Right cardiac atrium (tissue), 5 donors: ENCODE measurements at places on chromosomes 5 and 9. TPM values are rescaled to one million over a fixed set of nuclear protein-coding genes. Genes with fewer than 3 reads are reported as not detected.

GRCh38 chr5:174553556-174553955 is 170.8 kb upstream of the MSX2 start:
- peak; percentile 73 for DNase-seq

GRCh38 chr5:38500573-38501260 is 55.7 kb downstream of the LIFR start:
- no peak for DNase-seq

DNA sequence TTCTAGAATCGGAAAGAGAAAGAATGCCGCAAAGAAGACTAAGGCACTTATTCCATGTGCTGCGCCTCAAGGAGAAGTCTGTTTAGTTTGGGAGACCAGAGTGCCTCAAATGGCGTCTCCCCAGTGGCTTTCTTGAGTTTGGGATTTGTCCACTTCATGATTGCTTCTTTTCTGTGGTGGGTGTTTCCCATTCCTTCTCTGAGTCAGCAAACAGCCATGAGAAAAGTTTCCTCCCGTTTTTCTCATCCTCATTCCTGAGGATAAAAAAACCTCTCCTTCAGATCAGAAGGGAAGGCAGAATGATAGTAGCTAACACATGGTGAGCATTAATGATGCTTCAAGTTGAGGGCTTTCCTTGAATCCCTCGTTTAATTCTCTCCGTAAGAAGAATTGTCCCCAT is 275.9 kb upstream of the WWC1 start:
- DNase-seq: no peak

DNA sequence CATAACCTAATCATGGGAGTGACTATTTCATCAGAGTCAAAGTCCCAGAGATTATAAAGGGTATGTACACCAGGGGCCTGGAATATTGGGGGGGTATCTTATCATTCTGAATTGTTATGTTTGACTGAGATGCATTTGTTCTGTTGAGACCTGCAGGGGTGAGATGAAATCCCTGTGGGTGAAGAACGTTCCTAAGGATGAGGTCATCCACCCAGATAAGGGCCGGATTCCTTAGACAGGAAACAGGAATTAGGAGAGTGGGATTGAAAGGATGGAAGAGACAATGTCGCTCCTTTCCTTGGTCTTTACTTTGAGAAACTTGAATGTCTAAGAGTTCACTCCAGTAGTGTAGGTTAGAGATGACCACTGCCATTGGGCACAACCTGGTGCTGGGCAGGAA is 54.7 kb downstream of the GAS1 start:
- no peak for DNase-seq

DNA sequence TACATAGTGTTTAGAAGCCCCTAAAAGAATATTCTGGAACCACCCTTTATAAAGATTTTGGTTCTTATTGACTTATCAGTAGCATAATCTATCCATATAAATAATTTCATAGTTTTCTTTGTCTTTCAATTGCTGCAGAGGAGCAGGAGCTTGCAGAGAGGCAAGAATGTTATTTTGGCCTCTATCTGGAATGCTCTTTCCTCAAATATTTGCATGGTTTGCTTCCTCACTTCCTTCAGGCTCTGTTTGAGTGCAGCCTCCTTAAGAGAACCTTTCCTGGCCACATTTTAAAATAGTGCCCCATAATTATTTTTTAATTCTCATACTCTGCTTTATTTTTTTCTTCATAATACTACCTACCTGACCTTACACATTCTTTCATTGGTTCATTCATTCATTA is 1.5 kb downstream of the C5 start:
- DNase-seq: no peak

DNA sequence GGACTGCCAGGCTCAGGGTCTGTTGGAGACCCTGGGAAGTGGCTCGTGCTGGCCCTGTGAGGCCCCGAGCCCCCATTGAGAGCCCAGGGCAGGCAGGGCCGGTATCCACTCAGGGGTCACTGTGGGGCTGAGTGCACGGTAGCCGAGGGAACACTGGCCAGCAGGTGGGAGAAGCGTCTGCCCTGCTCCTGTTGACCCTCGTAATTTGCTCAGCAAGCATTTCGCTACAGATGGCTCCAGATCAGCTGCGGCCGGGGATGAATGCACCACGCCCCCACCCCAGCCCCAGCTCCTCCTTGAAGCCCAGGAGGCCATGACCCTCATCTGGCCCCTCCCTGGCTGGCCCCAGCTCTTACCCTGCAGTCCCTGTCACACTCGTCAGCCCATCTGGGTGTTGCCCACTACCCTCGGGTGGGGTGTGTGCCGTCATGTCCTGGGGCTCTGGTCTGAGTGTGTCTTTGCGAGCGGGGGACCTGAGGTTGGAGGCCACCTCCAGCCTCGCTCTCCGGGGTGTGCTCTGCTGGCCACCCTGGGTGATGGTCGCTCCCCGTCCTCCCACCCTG is 6.1 kb upstream of the NRARP start:
- peak; percentile 52 for DNase-seq

DNA sequence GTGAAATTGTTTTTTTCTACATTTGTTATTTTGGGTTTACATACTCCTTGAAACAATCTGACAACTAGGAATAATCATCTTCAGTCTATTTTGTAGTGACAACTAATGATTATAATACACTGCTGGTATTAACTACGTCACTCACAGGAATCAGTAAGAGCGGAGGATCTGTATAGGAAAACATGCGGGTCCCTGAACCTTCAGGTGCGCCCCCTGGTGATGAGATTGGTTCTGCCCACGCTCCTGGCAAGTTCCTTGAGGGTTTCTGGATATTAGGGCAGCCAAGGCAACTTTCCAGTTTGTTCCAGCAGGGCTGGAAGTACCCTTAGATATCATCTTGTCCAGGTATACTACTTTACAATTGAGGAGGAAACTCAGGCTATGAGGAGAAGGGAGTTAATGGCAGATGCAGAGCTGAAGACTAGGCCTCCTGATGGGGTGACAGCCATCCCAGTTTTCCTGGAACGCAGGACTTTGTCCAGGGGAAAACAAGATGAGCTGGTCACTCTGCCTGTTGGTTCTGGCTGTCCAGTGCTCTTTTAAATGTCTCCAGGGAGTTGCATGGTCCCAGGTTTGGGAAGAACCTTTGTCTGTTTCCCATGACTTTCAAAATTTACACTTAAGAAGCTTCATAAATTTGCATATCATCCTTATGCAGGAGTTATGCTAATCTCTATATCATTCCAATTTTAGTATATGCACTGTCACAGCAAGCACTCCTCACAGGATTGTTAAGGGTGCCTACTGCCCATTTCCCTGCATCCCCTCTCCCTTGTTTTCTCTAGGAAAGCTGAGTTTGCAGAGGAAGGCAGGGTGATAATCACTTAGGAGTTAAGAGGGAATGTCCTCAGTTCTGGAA is 14.9 kb upstream of the WNT8A start:
- peak; percentile 89 for DNase-seq

GRCh38 chr5:54676481-54677340 is 159.2 kb downstream of the SNX18 start:
- no peak for DNase-seq

DNA sequence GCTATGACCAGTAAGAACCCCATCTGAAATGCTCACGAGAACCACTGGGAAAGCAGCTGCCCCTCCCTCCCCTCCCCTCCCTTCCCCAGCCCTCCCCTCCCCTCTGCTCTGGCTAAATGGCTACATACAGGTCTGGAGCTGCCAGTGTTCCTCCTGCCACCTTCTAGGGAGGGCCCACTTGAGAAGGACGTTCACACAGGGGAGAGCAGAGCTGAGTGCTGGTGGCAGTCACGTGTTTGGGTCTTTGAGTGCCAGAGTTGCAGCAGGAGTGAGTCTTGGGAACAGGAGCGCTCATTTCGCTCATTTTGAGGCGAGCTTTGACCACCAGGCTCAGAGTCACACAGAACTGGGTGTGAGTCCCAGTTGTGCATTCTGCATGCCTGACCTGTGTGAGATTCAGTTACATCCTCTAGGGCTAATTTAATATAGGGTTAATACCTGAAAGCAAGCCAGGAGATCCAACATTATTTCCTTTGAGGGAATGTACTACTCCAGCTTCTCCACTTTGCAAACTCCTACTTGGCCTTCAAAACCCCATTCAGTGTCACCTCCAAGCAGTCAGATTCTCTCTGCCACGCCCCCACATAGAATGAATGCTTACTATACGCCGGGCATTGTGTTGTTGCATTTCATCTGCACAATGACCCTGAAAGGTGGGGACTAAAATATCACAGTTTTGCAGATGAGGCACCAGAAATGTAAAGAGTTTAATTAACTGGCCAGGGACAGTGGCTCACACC is 25.1 kb downstream of the CPLX2 start:
- DNase-seq: no peak

DNA sequence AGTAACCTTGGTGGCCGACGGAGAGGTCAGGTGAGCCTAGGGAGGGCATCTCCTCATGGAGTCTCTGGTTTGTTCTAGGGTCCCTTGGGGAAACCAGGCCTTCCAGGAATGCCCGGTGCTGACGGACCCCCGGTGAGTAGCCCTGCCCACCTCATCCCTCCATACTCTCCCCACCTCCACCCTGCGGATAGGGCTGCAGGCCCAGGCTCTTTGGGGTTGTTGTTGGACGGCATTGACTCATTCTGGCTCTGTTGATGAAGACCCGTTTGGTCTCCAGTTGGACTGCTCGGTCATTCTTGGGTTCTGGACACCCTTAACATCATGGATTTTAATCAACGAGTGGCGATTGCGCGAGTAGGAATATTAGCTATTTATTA is 112.3 kb upstream of the FCN2 start:
- peak; percentile 57 for DNase-seq

DNA sequence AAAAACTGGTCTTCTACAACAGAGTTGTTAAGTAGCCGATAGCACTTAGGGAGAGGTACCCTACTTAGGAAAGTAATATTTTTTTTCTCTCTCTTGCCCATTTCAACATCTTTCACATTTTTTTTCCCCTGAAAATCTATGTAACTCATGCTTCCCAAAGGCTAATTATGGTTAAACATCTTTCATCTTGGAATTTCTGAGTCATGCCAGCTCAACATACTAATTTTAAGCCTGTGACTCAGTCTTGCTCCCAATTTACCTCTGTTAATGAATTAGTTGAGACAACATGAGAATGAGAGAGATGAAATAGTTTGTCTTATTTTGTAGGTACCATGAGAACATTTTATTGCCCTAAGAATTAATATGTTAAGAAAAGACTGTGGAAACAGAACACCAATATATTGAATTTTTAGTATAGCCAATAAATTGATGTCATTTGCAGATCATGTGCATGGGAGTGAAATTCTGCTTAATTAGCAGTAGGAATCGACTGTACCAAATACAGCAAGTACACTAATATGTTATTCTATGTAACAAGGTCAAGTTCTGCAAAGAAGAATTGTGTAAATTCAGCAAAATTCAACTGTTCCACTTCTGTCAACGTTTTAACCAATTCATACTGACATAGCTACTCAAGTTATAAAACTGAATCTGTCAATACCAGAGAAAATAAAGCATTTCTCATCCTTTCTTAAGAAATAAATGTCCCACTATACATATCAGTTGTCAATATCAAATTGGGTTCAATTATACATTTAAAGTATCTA is 550.0 kb downstream of the PTPRD start:
- DNase-seq: no peak

DNA sequence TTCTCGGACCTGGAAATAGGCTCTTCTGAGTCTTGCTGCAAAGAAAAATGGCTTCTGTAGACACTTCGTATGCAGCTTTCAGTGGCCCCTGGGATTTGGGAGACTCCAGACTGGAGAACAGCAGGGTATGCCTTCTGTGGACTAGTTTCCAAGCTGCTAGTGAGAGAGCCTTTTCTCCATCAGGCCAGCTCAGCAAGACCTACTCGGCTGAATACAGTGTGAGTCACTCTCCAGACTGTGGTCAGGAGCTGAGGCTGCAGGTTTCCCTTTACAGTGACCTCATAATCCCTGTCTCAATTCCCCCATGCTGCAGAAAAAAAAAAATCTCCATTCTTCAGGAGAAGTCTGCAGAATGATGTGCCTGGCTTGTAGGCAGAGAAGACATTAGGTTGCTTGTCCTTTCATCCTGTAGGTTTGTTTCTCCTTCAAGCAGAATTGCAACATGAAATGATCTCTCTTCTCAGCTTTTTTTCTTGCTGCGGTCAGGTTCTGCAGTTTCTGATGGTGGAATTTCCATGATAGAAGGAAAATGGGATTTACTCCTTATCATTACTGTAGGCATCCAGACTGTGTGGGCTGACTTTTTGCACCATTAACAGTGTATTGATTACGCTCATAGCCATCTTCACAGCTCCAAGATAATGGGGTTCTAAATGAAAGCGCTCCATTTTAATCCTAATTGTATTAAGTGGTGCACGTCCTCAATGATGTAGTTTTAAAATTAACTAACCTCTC is 78.3 kb upstream of the TNFSF8 start:
- no peak for DNase-seq

GRCh38 chr9:113737517-113738271 is 138.4 kb upstream of the ZNF618 start:
- DNase-seq: no peak

- DNase-seq: no peak
Observed at GRCh38 chr5:154146409-154146808, 44.1 kb upstream of the GALNT10 start.

Gene DMRTA1
- 0.31 TPM for total RNA-seq

Gene NPR2
- 29.9 TPM for total RNA-seq

Gene PTCH1
- 11.1 TPM for total RNA-seq

Gene RORB
- 0.57 TPM for total RNA-seq

Gene TXNDC8
- total RNA-seq: not detected

Gene STPG3
- 0.46 TPM for total RNA-seq

Gene GBGT1
- total RNA-seq: 12.4 TPM

Gene F12
- 0.23 TPM for total RNA-seq

Gene CDX1
- not detected for total RNA-seq

Gene SPATA9
- 0.53 TPM for total RNA-seq
